ENCODE measurements at places on chromosomes 2 and 18.

DNA sequence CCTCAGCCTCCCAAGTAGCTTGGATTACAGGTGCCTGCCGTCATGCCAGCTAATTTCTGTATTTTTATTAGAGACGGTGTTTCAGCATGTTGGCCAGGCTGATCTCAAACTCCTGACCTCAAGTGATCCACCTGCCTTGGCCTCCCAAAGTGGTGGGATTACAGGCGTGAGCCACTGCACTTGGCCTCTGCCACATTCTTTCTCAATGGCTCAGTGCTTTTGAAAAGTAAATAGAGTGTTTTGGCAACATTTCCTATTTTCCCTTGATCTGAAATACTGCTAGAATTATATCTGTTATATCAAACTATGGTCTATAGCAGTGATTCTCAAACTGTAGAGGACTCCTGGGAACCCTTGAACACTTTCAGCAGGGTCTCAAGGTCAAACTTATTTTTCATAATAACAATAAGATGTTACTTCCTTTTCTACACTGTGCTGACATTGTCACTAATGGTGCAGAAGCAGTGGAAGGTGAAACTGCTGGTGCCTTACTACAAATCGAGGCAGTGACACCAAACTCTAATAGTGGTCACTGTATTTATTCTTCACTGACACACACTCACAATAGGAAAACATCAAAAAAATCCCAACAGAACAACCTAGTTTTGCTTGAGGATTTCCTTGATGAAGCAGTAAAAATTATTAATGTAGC is 10.6 kb downstream of the DAW1 start:
- no peak for ATAC-seq

DNA sequence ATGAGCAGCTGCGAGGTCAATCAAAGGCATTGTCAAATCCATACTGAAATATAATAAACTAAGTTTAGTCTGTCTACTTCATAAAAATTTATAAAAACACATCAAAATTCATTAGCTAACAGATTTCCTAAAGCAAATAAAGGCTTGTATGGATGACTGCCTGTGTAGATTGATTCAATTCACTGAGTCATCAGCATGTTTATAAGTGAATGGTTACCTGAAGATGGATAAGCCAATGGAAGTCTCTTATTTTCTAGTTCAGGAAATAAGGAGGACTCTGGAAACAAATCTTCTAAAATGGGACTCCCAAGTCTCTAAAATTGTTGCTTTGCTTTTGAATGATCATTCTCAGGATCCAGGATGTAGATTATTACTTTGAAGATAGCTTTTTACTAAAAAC is 57.0 kb upstream of the HNRNPA3 start:
- no peak for ATAC-seq

GRCh38 chr2:234632527-234633391 is 135.9 kb upstream of the ARL4C start:
- no peak for ATAC-seq

DNA sequence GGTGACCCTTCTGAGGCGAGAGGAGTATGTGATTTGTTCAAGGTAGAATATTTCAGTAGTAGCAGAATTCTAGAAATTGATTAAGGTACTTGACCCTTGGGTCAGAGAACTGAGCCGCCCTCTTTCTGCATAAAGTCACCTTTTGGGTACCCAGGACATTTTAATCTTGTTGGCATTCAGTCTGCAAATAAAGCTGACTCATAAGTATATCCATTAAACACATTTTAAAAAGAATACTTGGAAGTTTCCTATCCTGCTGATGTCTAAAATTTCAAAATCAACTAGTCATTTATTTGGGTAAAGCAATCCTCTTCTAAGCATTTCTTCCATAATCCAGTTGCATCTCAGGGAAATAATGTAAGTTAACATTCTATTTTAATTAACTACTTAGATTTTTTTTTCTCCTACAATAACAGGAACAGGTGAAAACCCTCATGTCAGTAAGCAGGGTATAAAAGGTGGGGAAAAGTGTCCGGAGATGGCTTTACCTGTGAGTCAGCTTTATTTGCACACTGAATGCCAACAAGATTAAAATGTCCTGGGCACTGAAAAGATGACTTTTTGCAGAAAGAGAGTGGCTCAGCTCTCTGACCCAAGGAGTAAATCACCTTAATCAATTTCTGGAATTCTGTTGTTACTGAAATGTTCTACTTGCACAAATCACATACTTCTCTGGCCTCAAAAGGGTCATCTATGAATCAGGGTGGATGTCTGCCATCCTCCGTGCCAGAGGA is 78.7 kb upstream of the ITGA6 start:
- ATAC-seq, result no peak

- no peak for ATAC-seq
These were observed 56.1 kb upstream of the SMAD7 start for GRCh38 chr18:49006641-49007454.

- ATAC-seq, result no peak
These were observed 4.8 kb downstream of the MFSD6 start for GRCh38 chr2:190412966-190413365.

- ATAC-seq, result peak; percentile 69
These were observed 73.8 kb upstream of the B3GNT7 start for GRCh38 chr2:231321556-231322334.

GRCh38 chr2:90076311-90076710 is 1384.8 kb downstream of the RPIA start:
- no peak for ATAC-seq

- no peak for ATAC-seq
These were observed 15.2 kb downstream of the KCNJ3 start for GRCh38 chr2:154713675-154714074.

- no peak for ATAC-seq
These were observed 81.0 kb downstream of the TMEM131 start for GRCh38 chr2:97914691-97915213.

DNA sequence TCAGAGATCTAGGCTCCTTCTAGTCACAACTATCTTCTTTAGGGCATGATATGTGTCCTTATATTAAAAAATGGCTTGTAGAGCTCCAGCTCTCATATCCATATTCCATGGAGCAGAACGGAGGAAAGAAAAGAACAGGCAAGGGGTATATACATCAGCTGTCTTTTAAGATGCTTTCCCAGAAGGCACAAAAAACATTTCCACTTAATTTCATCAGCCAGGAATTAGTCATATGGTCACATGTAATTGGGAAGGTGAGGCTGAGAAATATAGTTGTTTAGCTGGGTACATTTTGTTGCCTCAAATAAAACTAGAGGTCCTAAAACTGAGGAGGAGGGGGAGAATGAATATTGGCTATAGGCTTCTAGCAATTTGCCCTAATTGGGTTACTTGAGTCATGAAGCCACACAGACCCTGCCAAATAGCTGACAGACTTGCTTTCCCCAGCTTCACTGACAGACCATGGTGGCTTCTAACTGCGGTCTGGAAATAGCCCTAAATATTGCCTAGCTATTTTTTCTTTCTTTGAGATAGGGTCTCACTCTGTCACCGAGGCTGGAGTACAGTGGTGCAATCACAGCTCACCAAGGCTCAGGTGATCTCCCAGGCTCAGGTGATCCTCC is 20.0 kb downstream of the MAIP1 start:
- ATAC-seq, result no peak

DNA sequence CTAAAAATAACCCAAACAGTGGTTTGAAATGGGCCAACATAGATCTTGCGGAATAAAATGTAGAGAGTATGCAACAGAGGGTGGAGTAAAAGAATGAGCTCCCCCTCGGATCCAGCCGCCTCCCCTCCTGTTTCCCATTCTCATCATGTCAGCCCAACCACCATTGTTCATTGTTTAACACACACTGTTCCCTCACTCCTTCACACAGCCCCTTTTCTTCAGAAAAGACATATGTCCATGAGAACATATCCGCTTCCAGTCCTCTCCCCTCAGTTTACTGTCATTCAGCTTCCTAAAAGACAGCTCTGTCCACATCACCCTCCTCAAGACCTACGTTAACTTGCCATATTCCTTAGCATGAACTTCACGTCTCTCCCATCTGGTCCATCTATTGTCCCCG is 62.9 kb upstream of the SERTAD2 start:
- ATAC-seq, result no peak

GRCh38 chr2:120231564-120231973 is 8.4 kb upstream of the TMEM185B start:
- ATAC-seq, result no peak

DNA sequence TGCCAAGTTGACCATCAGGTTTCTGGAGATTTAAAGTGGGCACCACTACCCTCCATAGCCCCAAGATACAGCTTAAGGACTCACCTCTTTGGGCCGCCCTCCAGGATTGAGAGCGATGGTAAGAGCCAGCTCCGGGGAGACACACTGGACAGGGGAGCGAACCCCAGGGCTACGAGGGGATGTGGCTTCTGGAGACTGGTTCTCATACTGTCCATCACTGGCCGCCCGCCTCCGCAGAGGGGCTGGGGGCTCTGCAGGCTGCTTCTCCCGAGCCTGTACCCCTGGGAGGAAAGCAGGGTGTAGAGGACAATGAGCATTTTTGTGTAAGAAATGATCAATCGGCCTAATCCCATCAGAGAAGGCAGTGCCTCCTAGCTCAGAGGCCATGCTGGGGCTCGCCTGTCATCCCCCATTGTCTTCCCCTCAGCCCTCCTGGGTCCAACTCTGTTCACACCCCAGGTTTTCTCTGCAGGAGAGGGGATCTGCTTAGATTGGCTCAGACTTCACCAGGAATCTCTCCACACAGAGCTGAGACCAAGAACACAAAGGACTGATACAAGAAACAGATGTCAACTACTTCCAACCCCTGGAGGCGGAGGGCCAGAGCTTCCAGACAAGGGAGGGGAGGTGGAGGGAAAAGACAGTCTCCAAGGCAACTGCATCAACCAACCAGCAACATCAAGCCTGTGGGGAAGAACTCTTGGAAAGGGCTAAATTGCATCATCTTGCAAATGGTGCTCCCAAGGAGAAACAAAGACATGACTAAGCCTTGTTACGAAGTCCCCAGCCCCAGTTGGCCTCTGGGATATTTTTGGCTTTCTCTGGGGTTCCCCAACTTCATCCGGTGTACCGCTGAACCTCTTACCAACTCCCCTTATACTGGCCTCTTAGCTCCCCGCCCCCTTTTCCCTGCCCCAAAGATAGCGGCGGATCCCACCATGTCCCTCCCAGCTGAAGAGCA is 166.6 kb downstream of the TNS1 start:
- ATAC-seq, result peak; percentile 72

- peak; percentile 98 for ATAC-seq
These were observed at the start of the genes FAM228B and PFN4 for GRCh38 chr2:24123195-24123921. TSS of gene FAM228B (plus strand) at chr2:24123469. CDS start at chr2:24124362, 893 bp downstream. TSS of gene PFN4 (minus strand) at chr2:24123334. CDS start at chr2:24122535, 799 bp downstream.

- no peak for ATAC-seq
These were observed 133.9 kb downstream of the ZNF532 start for GRCh38 chr18:58998401-58999203.

DNA sequence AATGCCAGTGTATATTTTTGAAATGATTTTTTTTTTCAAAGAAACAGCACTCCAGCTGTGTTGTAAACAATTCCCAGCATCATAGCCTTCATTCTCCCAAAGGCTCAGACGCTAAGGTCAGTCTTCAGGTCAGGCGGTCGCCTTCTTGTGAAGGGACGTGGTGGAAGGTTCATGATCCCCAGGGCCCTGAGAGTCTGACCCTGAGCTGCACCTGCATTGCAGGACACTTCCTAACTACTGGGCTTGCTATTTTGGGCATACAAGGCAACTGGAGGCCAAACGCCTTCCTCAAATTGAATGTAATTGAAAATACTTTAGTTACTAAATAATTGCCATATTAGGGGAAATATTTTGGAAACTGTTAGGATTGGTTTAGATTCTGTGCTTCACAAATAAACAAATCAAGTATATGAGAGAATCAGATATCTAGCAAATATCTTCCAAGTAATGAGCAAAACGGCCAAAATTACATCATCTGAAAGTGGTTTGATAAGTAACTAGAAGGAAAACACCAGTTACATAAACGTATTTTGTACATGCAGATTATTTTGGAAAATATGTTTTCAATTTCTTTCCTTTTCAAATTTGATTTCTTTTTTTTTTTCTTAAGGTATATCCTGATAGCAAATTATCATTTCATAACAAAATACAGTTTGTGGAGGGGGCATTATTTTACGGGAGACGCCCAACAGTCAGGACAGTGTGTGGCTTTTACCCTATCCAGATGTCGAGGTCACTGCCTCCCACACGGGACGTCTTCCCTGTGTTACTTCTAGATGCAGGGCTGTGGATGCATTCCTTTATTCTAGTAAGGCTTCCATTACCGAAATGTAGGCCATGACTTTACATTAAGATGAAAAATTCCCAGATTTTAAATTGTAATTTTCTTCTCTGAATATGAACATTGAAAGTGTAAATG is 136.0 kb downstream of the ATP9B start:
- ATAC-seq, result no peak

- ATAC-seq, result no peak
These were observed 55.9 kb downstream of the FEZ2 start for GRCh38 chr2:36541891-36542595.

DNA sequence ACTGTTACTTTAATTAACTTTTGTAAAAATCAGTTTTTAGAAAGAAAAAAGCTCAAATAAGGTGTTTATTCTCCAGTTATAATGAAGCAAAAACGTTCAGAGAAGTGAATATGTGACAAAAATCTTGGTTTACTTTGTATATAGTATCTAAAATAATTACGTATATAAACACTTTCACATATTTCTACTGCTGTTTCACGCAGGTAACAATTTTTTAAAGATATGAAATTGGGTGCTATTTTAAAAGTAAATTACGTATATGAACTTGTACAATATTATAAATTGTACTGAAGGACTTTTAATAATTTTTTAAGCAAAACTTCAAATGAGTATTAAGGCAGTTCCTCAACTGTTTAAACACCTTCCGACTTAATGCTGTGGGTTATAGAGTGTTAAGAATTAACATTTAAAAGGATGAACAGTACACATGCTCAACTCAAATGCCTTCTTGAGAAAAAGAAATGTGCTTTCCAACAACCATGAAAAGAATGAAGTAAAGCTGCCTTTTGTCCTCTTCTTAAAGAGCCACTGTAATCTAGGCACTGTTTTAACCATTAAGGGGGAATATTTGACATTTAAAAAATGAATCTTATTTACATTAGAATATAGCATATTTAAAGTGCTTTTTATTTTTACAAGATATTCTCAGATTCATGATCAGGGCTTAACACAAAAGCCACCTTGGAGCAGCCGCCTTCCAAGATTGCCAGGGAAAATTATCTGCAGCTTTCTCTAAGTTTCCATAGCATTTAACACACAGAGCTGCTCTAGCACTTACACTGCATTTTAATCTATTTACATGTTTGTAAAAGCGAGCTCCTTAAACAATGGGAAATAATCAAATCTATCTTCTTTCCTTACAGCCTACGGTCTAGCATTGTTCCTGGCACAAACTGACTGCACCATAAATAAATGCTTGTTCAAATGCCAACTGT is 56.5 kb upstream of the CDKL4 start:
- no peak for ATAC-seq
